ENCODE measurements at places on chromosomes 7 and 10. TPM values are rescaled to one million over a fixed set of nuclear protein-coding genes. Genes with fewer than 3 reads are reported as not detected.
A peak's percentile ranks its signal among the peaks of the same experiment; 100 is the strongest.

DNA sequence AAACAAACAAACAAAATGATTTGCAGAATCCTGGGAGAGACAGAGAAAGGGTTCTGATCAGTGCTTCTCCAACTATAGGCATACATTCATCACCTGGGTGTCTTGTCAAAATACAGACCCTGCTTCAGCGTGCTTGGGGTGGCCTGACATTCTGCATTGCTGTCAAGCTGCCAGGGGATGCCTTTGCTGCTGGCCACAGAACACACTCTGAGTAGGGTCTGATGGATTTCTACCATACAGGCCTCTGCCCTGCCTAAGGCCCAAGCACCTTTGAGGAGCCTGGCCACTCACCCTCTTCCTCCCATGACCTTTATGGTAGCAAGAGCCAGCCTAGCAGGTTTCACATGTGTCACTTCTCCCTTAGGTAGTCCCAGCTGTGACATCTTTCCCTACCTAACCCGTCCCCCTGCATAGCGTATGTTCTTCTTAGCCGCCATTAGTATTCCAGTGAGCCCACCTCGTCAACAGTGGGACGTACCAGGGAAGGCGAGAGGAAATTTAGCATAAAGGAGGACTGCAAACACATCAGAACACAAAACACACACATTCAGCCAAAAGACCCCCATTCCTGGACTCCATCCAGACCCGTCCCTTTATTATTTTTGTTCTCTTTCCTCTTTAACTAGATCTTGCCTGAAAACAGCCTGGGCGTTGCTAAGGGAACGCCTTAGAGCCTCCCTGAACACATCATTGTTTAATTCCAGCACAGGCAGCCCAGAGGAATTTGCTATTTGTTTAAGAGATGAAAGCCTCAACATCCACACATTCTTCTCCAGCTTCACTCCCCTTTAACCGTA lies 43.9 kb upstream of the PODXL start:
- no peak for DNase-seq

- no peak for DNase-seq
Observed at GRCh38 chr10:4434105-4434504, 391.9 kb upstream of the AKR1E2 start.

- no peak for DNase-seq
Observed at GRCh38 chr10:89505640-89506275, 29.6 kb downstream of the SLC16A12 start.

DNA sequence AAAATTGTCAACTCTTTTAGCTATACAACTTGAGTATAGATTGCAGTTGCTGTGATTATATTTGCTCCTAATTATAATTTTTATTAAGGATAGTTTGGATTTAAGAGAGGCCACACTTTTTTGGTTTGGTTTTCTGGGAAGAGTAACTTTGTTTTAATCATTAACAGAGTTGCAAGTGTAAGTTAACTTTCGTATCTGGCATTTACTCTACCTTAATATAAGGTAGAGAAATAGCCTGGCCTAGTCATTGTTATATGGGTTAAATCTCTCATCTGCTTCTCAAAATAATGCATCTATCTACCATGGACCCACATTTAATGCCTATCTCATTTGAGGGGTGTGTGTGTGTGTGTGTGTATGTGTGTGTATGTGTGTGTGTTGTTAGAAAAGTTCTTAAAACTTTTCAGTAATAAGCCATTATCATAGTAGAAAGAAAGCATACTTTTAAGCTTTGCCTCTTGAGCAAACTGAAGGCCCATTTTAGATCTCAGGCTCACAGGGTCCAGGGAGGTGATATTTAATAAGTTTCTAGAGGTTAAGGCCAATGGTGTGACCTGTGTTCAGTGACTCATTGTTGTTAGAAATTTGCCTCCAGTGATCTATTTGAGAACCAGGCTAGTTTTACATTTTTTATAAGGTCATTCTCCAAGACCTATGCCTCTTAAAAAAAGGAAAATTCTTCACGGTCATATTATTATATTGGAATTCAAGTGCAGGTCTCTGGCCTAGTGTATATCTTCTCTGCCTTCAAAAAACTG lies 10.9 kb upstream of the TEX47 start:
- no peak for DNase-seq

DNA sequence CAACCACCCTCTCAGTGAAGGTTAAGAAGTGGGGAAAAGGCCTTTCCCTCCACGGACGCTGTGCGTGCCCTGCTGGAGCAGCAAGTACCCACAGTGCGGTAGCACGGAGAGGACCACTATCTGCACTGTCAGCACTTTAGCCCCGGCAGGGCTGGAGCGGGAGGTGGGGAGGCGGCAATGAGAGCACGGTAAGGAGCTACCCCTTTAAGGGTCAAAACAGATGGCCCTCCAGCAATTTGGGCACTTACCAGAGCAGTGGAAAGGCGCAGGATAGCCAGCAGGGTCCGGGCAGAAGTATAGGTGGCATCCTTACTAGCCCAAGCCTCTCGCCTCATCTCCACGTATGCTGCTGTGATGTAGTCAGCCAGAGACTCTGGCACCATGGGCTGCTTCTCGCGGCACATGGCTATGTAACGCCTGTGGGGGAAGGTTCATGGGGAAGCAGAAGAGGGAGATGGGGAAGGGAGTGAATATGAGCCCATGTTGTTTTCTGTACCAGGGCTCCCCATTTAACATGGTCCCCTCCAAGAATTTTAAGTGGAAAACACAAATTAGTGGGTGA lies 5.2 kb downstream of the COPS6 start:
- DNase-seq, result no peak

- DNase-seq, result no peak
Observed at GRCh38 chr7:11831156-11831735, 752 bp downstream of the THSD7A start.

- no peak for DNase-seq
Observed at GRCh38 chr10:101134299-101135127, 3.4 kb downstream of the TLX1 start.

GRCh38 chr10:33142295-33142694 lies 184.3 kb upstream of the ITGB1 start:
- no peak for DNase-seq

GRCh38 chr7:157521752-157522151 lies 184.9 kb downstream of the DNAJB6 start:
- DNase-seq, result peak; percentile 14

DNA sequence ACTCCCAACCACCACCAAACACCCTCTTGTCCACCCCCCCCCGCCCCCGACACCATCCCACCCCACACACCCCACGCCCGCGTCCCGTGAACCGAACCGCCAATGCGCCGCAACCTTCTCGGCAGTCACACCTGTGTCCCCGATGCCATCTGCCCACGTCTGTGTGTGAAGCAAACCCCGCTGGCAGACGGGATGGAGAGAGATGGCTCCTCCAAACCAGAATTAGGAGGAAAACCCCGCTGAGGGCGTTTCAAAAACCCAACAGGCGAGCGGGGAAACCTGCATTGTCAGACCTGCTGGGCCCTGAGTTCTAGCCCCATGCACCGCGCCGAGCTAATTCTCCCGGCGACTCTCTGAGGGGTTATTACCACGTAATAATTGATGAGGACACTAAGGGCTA lies 28.6 kb upstream of the KCNK18 start:
- no peak for DNase-seq

DNA sequence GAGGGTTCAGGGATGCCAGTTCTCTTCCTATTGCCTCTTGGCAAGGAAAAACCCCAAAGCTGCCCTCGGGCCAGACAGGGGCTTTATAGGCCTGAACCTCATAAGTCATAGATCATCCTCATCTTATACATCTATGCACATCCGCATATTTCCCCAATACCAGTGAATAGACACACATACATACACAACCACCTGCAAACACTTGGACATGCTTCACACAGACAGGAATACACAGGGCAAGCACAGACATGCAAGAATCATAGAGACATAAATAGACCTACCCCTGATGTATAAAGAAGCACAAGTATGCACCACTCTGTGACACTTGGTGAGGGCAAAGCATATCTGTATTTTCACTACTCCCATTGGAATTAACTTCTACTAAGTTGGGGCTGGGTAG lies 30.7 kb downstream of the MBL2 start:
- no peak for DNase-seq

- peak; percentile 85 for DNase-seq
Observed at GRCh38 chr10:121598263-121599249, at the start of gene FGFR2. TSS of gene FGFR2 (minus strand) at chr10:121598444. CDS start at chr10:121593817, 4,627 bp downstream.

DNA sequence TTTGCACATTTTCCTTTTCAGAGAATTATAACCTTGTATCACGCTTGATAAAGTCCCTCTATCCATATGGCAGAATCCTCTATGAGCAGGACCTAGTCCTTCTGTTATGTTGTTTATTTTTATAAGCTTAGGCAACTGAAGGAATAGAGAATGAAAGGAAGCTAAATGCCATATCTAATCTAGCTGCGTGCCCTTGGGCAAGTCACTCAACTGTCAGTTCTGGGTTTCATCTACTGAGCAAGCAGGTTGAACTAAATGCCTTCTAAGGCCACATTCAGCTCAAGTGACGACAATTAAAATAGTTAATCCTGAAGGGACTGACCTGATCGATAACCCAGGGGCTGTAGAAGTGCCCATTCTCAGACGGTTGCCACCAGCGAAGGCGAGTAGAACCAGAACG lies 93.9 kb upstream of the SLC26A5 start:
- DNase-seq, result no peak

GRCh38 chr10:15451137-15452094 lies 80.3 kb upstream of the FAM171A1 start:
- no peak for DNase-seq

DNA sequence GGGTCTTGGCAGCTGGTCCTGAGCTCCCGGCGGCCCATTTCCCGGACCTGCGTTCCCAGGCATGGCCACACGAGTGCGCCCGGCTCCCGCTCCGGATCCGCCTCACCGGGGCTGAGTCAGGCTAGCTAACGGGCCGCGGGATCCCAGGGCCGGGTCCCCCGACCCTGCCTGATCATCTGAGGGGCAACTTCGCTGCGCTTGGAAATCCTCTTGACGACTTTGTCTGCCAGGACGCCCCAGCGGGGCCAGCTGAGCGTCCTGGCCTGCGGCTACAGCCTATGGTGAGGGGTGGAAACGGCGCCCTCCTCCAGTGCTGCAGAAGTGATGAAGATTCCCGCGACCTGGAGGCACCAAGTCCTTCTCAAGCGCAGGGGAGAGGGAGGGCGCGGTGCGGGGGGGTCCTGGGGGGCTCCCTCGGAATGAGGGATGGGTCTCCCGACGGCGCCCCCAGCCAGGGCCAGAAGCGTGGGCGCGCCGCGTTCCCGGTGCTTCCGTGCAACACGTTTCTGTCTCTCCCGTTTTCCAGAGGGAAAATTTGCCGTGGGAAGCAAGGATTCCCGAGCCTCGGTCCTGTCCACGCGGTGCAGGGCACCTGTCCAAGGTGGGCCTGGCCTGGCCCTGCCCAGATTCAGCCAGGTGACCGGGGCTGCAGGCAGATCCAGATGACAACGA lies 212.4 kb downstream of the CCSER2 start:
- peak; percentile 61 for DNase-seq

GRCh38 chr7:151631953-151632749 lies 112.5 kb upstream of the RHEB start:
- peak; percentile 94 for DNase-seq

The GARIN1A gene
- total RNA-seq, result 1.9 TPM

The PON1 gene
- total RNA-seq, result not detected

The CH25H gene
- 0.80 TPM for total RNA-seq

The SCRN1 gene
- 60.2 TPM for total RNA-seq

The ACSM6 gene
- not detected for total RNA-seq

The IPMK gene
- 18.0 TPM for total RNA-seq

The BAIAP2L1 gene
- 39.9 TPM for total RNA-seq

The SLC26A3 gene
- 3,849 TPM for total RNA-seq

The SLC29A3 gene
- total RNA-seq, result 6.4 TPM

The MBLAC1 gene
- total RNA-seq, result 4.9 TPM

The DDX56 gene
- total RNA-seq, result 50.7 TPM

The HDAC9 gene
- total RNA-seq, result 17.5 TPM

The DRGX gene
- 0.10 TPM for total RNA-seq

The NYAP1 gene
- 0.23 TPM for total RNA-seq

Measured in mucosa of descending colon (tissue), 3 donors.